ENCODE measurements at places on chromosomes 4 and X.

GRCh38 chrX:8890794-8891193 is 89.6 kb upstream of the FAM9A start:
- H3K27ac ChIP-seq = no peak overlapping the region
- H3K4me1 ChIP-seq = no peaks in the 10 kb centered on the region
- no peaks in the 10 kb centered on the region for H3K36me3 ChIP-seq
- no peak for DNase-seq
- no peak overlapping the region for H3K4me3 ChIP-seq

- no peaks in the 10 kb centered on the region for H3K36me3 ChIP-seq
- H3K27ac ChIP-seq = no peak overlapping the region
- no peaks in the 10 kb centered on the region for H3K27me3 ChIP-seq
- H3K4me3 ChIP-seq = no peak overlapping the region
- DNase-seq = no peak
- H3K4me1 ChIP-seq = no peaks in the 10 kb centered on the region
Measured at GRCh38 chrX:100085846-100086245, 324.2 kb downstream of the PCDH19 start.

- H3K27ac ChIP-seq = peak overlapping the region; percentile 88
- H3K4me3 ChIP-seq = peak overlapping the region; percentile 82
- H3K27me3 ChIP-seq = no peaks in the 10 kb centered on the region
- H3K36me3 ChIP-seq = peaks cover 21% of the 10 kb centered on the region
- peaks cover 35% of the 10 kb centered on the region for H3K4me1 ChIP-seq
- DNase-seq = no peak
Measured at GRCh38 chr4:102503301-102503746, 2.2 kb downstream of the NFKB1 start.

GRCh38 chr4:69057620-69058409 is 38.5 kb upstream of the UGT2B7 start:
- no peak for DNase-seq
- no peak overlapping the region for H3K4me3 ChIP-seq
- no peaks in the 10 kb centered on the region for H3K36me3 ChIP-seq
- H3K27me3 ChIP-seq = no peaks in the 10 kb centered on the region
- no peaks in the 10 kb centered on the region for H3K4me1 ChIP-seq
- H3K27ac ChIP-seq = no peak overlapping the region

- no peak overlapping the region for H3K27ac ChIP-seq
- no peaks in the 10 kb centered on the region for H3K27me3 ChIP-seq
- H3K4me1 ChIP-seq = no peaks in the 10 kb centered on the region
- no peaks in the 10 kb centered on the region for H3K36me3 ChIP-seq
Measured at GRCh38 chr4:138367942-138368341, 125.8 kb upstream of the SLC7A11 start.

GRCh38 chr4:14335872-14336271 is 666.4 kb upstream of the CPEB2 start:
- no peaks in the 10 kb centered on the region for H3K36me3 ChIP-seq
- no peak for DNase-seq
- H3K4me3 ChIP-seq = no peak overlapping the region
- no peaks in the 10 kb centered on the region for H3K27me3 ChIP-seq
- H3K4me1 ChIP-seq = peaks cover 2% of the 10 kb centered on the region
- H3K27ac ChIP-seq = no peak overlapping the region

DNA sequence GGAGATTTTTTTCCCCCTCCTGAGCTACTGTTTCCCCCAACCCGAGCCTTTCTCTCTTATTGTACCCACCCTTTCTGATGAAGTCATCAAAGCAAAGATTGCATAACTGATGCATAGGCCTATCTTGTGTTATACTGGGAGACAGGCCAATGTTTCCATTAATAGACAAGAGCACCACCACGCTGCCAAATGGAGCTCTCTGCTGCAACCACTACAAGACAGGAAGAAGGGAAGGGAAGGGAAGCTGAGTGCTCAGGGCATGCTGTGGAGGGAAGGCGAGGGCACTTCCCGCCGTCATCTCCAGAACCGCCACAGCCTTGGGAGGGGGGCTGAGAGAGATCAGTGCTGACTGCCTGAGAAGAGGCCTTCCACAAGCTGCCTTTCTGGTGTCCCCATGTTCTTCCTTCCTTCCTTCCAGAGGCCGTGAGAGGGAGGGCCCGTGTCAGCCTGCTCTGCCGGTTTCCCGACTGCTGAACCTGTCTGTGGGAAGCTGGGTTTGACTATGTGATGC is 75.0 kb downstream of the MGST2 start:
- no peak for DNase-seq
- no peak overlapping the region for H3K27ac ChIP-seq
- no peak overlapping the region for H3K4me3 ChIP-seq
- peaks cover 31% of the 10 kb centered on the region for H3K27me3 ChIP-seq
- H3K4me1 ChIP-seq = peaks cover 2% of the 10 kb centered on the region

GRCh38 chrX:118350221-118350620 is 4.3 kb downstream of the WDR44 start:
- no peaks in the 10 kb centered on the region for H3K27me3 ChIP-seq
- H3K36me3 ChIP-seq = peaks cover 1% of the 10 kb centered on the region
- H3K27ac ChIP-seq = peak overlapping the region; percentile 69
- peak overlapping the region; percentile 52 for H3K4me3 ChIP-seq
- no peak for DNase-seq

DNA sequence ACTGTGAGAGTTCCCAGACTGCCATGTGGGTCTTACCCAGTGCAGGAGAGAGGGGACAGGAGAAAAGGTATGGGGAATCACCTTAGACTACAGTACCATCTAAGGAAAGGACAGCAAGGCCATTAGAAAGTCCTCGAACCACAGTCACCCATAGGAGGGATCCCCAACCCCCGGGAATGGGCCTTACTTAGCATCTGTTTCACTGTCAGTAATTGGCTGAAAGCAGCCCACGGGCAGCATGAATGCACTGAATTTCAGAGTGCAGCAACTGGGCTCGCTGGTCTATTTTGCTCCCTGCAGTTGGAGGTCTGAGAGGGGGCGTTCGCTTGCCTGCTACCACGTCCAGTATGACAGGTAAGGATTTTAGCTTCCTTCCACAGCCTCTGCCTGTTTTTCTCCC is 50.4 kb upstream of the KLHL8 start:
- peaks cover 23% of the 10 kb centered on the region for H3K27me3 ChIP-seq
- DNase-seq = no peak
- no peak overlapping the region for H3K27ac ChIP-seq

All from activated CD8-positive, alpha-beta memory T cell treated with anti-CD3 and anti-CD28 coated beads, Interleukin-2, amount 10 ng/mL, durations not matched to agents 7 days and 5 days (primary cell).